ENCODE measurements at places on chromosomes 16 and 17.
A peak's percentile ranks its signal among the peaks of the same experiment; 100 is the strongest.

- no peak for DNase-seq
These were observed 5.0 kb downstream of the DPH1 start for GRCh38 chr17:2034806-2035540.

DNA sequence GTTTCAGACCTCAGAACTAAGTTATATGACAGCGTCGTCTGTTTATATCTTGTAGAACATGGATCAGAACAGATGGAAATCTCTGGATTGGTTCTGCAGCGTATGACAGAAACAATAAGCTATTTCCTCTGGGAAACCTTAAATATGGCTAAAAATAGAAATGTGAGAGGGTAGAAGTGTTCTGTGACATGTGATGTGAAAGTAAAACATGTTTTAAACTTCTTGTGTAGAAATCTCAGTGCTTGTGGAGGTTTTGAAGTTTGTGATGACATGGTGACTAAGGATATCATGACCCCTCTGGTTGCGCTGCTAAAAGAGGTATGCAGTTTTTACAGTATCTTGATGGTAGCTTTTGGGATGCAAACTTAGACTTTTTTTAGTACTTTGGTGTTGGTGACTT, 2.8 kb downstream of the HEATR3 start:
- DNase-seq = no peak

GRCh38 chr16:74321356-74321755, 24.7 kb downstream of the PSMD7 start:
- no peak for DNase-seq

GRCh38 chr17:38636054-38636453, 30.3 kb upstream of the SRCIN1 start:
- no peak for DNase-seq

- DNase-seq = peak; percentile 75
These were observed 10.1 kb upstream of the MAP2K6 start for GRCh38 chr17:69404399-69404798.

GRCh38 chr16:84652566-84652965, 4.3 kb downstream of the KLHL36 start:
- no peak for DNase-seq

- DNase-seq = no peak
These were observed 235.7 kb downstream of the CHD9NB start for GRCh38 chr16:52816993-52817392.

GRCh38 chr17:78020717-78021108, 62.2 kb downstream of the TNRC6C start:
- DNase-seq = no peak

- DNase-seq = no peak
These were observed 46.6 kb upstream of the TANC2 start for GRCh38 chr17:62919388-62919787.

DNA sequence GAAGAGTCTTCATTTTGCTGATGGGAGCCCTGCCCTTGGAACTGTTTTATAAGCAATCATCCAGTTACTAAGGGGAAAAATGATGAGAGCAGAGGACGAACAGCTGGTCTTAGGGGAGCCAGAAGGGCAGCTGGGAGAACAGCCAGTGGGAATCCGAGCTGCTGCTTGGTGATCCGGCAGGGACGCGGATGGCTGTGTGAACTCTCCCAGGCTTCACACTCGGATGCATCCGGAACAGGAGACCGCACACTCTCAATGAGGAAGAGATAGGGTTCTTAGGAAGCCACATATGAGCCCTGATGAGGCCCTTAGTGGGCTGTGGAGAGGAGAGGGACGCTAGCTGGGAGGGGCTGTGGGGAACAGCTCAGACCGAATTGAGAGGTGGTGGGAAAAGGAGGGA, 5.0 kb upstream of the CACNG5 start:
- DNase-seq = no peak

GRCh38 chr16:19696328-19696727, 21.7 kb downstream of the KNOP1 start:
- peak; percentile 87 for DNase-seq

- peak; percentile 21 for DNase-seq
These were observed 57.9 kb downstream of the AKAP1 start for GRCh38 chr17:57142925-57143324.

DNA sequence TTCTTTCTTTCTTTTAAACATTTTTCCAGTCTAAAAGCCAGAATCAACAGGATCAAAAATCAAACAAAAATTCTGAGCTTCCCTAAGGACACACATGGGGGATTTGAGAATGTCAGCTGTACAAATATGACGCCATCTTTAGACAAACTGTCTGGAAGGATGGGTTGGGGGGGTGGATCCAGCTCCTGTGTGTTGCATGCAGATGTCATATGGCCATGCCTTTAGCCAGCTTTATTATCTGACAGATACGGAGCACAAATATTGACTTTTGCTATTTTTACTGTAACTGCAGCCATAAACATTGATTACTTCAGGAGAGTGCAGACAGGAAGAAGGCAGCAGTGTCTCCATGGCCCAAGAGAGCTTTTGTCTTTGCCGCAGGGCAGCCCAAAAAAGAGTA, 279.4 kb upstream of the ELAC2 start:
- no peak for DNase-seq

DNA sequence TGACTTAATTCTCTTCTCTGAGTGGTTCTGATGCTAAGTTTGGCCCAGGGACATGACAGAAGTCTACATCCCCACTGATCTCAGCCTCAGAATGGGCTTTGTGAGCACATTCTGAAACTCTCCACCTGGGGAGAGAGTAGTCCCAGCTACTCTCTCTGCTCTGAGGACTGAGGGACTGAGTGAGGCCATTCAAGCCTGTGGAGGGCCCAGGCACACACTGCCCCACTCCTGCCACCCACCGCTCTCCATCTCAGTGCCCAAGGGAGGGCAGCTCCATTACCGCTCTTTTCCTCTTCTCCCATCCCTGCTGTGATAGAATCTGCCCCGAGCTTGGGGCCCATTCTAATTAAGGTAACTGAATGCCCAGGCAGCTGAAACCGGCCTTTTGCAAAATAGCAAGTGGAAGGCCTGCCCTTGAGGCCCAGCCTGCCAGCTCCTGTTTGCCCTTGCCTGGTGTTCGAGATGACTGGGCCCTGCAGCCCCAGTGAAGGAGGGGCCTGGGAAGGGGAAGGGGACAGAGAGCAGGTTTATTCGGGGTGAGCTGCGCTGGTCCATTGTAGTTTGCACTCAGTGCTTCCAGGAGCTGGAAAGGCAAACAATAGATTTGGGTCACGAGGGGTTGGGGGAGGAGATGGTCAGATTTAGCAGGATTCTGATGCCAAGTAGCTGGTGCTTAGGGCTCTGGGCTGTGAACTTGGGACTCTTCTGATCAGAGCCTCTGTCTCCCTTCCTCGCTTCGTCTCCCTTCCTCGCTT, 76.2 kb downstream of the RAB11FIP4 start:
- no peak for DNase-seq

GRCh38 chr16:6835941-6836340, 496.7 kb upstream of the RBFOX1 start:
- DNase-seq = no peak

- peak; percentile 1 for DNase-seq
These were observed 43.3 kb upstream of the CDH13 start for GRCh38 chr16:82583422-82583821.

DNA sequence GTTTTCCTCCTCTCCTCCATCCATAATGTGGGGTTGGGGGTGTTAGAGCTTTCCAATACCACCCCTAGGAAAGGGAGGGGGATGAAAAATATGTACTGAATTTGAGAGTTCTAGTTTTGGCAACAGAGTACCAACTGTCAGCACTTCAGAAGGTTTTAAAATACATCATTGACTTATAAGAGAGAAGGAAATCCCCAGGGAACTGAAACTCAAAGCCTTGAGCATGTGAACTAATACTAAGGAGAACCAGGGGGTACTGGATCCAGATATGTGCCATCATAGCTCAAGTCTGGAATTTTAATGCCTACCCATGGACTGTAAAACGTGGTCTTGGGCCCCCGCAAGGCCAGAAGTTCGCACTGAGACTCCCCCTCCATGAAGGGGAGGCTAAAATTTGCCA, 15.8 kb downstream of the CACNG5 start:
- DNase-seq = no peak

- DNase-seq = no peak
These were observed 7.0 kb downstream of the RNF227 start for GRCh38 chr17:7909089-7909488.

- peak; percentile 46 for DNase-seq
These were observed 61.0 kb downstream of the TNRC6C start for GRCh38 chr17:78019367-78019975.

DNA sequence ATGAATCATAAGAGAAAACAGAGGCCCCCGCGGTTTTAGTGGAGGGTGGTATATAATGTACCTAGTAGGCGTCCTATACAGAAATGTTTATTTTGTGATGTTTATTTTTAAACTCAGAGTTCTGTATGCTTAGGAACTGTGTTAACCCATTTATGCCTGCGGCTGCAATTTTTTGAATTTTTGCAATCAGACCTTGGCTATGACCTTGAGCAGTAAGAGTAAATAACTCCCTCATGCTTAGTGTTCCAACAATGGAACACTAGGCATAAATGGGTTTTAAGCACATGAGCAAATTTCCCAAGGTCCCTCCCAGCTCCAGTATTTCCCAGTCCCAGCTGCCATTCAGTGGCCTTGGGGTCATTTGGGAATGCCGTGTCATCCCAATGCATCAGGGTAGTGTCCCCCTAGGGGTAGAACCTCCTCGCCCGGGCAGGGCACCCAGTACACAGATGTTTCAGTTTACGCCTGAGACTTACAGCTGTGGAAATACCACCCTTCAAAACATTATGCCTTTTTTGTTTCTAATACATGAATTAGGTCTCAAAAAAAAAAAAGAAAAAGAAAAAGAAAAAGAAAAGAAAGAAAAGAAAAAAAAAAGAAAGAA, 605.8 kb upstream of the CDH11 start:
- no peak for DNase-seq

- no peak for DNase-seq
These were observed 13.9 kb upstream of the STAT3 start for GRCh38 chr17:42402117-42402516.

DNA sequence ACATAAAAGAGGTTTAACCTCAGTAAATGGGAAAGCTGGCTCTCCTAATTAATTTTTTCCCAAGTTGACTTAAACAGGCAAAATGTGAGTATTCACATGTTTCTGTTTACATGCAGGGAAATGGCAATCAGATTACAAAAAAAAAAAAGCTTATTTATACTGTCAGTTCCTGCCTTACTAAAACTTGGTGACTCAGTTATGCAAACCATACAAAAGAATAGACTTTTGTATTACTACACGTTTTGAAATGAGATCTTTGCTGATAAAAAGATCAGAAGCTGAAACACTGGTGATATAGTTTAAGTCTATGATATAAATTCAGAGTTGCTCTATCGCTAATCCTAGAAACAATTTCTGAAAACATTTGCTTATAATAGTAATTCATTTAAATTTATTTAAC, 9.4 kb upstream of the KCNJ2 start:
- DNase-seq = no peak

DNA sequence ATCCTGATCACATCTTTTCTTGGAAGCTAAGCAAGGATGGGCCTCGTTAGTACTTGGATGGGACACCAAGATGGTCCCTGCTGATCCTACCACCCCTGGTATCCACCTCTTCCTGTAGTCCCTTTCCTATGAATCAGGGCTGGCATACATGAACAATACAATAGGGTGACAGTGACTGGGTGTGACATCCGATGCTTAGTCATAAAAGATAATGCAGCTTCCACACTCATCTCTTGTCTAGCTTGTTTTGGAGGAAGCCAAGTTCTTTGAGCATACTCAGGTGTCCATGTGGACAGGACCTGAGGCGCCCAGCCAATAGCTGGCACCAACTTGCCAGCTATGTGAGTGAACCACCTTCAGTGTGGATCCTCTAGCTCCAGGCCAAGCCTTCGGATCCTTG, 62.5 kb upstream of the NFAT5 start:
- DNase-seq = no peak

- no peak for DNase-seq
These were observed 43.7 kb upstream of the GSG1L start for GRCh38 chr16:28107232-28107631.

DNA sequence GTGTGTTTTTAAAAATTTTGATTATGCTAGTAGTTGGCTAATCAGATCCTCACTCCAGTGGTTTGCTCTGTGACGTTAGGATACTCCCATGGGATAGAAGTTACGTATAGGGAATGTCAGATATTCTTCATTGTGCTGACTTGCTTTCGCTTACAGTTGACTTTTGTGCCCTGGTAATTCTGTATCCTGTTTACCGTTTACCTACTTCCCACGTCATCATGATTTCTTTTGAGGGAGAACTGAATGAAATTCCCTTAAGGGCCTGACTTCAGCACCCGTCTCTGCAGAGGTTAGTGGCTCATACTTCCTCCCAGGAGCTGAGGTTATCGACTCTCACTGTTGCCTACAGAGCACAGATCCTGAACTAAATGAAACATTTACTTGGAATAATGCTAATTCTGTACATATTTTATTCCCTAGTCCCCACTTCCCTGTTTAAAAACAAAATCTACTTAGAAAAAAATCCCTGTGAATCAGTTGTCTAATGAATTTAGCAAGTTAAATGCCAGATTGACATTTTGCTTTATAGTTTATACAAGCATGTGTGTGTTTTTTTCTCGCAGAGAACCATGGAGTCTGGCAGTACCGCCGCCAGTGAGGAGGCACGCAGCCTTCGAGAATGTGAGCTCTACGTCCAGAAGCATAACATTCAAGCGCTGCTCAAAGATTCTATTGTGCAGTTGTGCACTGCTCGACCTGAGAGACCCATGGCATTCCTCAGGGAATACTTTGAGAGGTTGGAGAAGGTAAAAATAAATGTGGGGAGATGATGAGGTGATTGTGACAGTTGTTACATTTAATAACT, 2.8 kb downstream of the PRKAR1A start:
- DNase-seq = peak; percentile 28

- DNase-seq = no peak
These were observed 2.2 kb upstream of the TBX4 start for GRCh38 chr17:61449707-61450640.

DNA sequence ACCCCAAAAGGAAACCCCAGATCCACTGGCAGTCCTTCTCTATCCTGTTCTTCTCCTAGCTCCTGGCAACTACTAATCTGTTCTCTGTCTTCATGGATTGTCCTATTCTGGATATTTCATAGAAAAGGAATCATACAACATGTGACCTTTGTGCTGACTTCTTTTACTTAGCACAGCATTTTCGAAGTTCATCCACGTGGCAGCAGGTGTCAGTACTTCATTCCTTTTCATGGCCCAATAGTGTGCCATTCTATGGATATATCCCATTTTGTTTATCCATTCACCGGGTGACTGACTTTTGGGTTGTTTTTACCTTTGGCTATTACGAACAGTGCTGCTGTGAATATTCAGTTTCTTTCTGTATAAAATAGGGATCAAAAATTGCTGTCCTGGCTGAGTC, 10.4 kb upstream of the FA2H start:
- no peak for DNase-seq

GRCh38 chr16:78096386-78096785, 3.1 kb upstream of the WWOX start:
- peak; percentile 15 for DNase-seq

DNA sequence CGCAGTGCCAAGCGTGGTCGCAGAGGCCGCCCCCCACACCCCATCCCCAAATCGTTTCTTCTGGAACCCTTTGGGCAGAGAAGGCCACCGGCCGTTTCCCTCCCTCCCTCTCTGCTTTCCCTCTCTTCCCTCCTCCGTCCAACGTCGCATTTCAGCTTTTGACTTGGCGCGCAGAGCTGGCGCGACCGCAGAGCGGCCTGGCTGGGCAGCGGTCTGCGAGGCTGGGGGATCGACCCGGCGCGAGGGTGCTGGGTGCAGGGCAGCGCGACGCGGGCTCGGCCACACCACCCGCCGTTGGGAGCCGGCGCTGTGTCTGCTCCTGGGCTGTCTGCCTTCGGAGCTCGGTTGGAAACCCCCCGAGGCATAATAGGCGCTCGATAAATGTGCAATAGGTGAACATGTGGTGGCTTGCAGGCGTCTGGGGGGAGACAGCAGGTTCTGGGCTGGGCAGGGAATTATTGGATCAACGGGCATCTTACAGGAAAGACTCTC, 2.8 kb upstream of the NTN3 start:
- peak; percentile 74 for DNase-seq
